ENCODE measurements at places on chromosomes 2 and 18.

- no peak for DNase-seq
Observed at GRCh38 chr18:47150824-47151366, 595 bp upstream of the HDHD2 start.

GRCh38 chr18:37578886-37579513 is 13.4 kb upstream of the CELF4 start:
- no peak for DNase-seq

DNA sequence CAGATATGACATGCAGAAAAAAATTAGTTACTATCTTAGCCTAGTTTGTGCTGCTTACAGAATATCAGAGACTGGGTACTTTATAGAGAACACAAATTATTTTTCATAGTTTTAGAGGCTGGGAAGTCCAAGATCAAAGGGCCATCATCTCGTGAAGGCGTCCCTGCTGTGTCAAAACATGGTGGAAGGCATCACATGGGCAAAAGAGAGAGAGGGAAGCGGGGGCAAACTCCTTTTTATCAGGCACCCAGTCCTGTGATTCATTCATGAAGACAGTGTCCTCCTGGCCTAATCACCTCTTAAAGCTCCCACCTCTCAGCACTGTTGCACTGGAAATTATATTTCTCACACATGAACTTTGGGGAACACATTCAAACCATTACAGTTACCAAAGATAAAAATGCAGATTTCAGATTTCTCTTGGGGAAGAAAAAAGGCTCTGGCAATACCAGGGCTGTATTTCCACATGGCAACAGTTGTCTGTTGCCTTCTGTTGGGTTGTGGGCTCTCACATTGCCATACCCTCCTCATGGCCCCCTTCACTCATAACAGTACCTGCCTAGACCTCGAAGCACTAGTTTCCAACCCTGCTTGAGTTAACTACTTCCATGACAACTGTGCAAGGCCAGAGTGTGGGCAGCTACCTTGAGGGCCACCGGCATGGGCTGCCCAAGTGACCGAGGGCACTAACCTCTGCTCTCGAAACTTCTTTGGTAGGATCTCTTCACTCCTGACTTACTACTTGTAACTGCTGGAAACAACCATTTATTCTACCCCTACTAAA is 2.7 kb upstream of the ACTR3 start:
- no peak for DNase-seq

DNA sequence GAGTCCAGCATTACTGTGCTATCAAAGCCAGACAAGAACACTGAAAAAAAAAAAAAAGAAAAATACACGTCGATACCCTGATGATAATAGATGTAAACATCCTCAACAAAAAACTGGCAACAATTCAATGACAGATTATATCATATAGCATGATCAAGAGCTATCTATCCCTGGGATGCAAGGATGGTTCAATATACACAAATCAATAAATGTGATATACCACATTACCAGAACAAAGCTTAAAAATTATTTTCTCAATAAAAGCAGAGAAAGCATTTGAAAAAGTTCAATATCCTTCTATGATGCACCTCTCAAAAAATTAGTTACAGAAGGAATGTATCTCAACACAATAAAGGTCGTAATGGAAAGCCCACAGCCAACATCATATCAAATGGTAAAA is 332.8 kb upstream of the MMADHC start:
- DNase-seq: no peak

DNA sequence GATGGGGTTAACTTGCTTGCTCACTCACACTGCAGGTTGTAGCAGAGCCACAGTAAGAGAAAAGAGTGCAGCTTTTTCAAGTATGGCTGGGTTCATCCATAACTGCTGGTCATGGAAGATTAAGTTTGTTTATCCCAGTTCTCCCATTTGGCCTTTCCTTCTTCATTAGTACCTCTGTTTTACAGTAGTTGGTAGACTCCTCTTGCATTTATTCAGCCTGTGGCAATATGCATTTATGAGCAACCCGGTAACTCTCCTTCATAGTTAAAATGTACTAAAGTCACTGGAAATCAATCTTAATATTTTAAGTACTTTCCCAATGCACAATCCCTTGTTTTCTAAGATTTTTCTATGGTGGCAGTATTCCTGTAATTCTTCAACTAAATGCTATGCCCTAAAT is 14.0 kb downstream of the FTCDNL1 start:
- DNase-seq: no peak

DNA sequence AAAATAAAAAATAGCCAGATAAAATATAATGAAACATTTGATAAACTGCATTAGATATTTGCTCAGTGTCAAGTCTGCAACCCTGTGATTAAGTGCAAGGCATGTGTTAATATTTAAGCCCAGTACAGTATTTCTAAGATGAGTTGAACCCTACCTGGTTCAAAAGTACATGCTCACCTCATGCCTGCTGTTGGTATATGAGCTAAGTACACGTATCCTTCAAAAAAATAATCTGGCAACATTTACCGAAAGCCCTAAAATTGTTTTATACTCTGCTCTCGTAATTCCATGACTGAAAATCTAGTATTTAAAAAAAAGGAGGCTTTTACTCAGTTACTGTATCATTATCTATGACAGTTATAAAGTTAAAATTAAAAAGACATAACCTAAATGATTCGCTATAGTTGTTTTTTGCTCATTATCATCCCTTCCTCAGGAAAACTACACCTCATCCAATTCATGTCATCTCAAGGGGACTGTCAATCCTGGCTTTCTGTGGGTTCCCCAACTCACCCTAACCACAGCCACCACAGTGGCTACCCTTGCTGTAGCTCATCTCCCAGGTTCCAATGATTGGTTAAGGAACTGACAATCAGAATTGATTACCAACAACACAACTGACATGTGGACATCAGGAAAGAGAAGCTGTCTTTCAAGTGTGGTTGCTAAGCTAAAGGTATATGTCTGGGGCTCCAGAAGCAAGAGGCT is 10.6 kb downstream of the TLK1 start:
- DNase-seq: no peak

GRCh38 chr2:36361396-36361795 is 5.8 kb downstream of the CRIM1 start:
- DNase-seq: no peak

DNA sequence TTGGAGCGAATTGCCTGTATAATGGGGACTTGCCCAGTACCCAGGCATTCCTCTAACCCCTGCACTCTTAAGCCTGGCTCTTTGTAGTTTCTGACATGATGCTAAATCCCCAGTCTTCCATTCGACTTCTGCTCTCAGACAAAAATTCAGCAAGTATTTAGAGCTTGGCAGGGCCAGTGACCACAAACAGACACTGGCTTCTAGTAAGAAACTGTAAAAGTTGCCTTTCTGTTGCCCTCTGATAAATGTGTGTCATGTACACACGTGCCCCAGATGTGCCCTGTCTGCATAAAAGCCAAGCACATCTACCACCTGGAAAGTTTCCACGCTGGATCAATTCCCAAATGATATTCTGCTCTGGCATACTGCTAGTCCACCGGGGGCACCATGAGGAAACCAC is 18.0 kb downstream of the PAX3 start:
- no peak for DNase-seq

DNA sequence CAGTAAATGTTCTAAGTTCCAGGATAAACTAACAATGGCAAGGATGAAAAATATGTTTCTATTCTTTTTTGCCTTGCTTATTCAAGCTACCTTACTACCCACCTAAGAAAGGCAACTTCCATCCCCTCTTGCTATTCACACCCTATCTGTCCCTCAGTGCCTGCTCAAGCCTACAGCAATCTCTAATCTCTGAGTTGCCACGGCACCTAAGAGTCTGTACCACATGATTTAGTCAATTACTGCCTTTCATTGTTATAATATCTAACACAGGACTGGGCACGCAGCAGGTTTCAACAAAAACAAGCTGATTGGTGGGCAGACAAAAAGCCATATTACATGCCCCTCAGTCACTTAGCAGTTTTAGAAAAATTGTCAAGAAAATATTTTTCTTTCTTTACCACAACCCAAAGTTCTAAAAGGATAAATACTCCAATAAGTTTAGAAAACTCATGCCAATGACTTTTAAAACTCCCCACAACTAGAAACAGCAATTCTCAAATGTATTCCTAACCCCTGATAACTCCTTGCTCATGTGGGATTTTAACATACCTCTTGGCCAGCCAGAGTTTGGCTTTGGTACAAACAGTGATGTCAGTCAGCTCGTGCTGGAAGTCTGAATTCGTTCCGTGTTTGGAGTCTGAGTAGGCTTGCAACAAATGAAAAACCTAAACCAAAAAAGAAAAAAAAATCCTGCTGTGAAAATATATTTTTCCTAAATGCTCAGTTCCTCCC is 117.3 kb upstream of the ZFP36L2 start:
- DNase-seq: no peak

GRCh38 chr2:168210216-168210894 is 37.0 kb downstream of the STK39 start:
- DNase-seq: no peak

GRCh38 chr2:11988691-11989353 is 242.4 kb downstream of the LPIN1 start:
- no peak for DNase-seq

DNA sequence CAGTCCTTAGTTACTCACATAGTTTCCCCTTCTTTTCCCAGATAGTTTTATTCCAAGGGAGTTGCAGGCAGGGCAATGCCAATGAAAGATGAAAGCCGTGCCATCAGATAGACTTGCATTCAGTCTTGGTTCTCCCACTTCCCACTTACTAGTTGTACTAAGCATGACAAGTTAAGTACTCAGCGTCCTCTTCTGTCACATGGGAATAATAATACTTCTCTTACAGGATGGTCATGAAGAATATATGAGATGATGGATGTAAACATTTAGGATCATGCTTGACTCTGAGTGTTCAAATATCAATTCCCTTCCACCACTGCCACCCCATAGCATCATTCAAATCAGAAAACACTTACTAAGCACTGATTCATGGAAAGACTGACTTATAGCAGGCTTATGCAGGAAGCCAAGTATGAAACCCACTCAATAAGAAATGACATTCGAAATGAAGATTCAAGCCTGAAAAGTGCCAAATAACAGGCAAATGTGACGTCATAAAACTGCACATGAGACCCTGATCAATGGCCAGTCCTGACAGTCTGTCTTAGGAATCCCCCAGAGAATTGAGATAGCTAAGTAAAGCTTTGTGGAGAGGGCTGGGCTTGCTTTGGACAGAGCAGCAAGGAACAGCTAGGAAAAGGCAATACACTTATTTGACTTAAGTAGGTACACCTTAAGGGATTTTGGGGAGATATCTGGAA is 11.1 kb upstream of the EVA1A start:
- DNase-seq: no peak

- DNase-seq: no peak
Observed at GRCh38 chr18:7172611-7173010, 55.0 kb upstream of the LAMA1 start.

GRCh38 chr2:128458505-128458904 is 139.8 kb upstream of the HS6ST1 start:
- no peak for DNase-seq

GRCh38 chr2:224004105-224004695 is 34.9 kb downstream of the SERPINE2 start:
- DNase-seq: no peak

DNA sequence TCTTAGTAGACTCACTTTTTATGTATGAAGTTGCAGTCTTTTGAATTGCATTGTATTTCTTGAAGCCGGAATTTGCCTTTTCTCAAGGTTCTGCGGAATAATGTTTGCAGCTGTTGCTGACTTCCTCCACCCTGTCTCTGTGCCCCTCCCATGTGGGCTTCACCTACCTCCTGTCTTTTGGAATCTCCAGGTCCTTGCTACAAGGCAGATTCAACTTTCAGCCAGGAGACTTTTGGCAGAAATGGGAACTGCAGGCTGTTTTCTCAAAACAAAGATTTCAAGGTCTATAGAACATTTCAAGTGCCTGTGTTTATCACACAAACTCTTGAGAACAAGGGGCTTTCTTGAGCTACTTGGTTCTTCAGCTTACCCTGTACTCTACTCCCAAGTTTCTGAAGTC is 25.6 kb downstream of the ZNF236 start:
- DNase-seq: no peak

DNA sequence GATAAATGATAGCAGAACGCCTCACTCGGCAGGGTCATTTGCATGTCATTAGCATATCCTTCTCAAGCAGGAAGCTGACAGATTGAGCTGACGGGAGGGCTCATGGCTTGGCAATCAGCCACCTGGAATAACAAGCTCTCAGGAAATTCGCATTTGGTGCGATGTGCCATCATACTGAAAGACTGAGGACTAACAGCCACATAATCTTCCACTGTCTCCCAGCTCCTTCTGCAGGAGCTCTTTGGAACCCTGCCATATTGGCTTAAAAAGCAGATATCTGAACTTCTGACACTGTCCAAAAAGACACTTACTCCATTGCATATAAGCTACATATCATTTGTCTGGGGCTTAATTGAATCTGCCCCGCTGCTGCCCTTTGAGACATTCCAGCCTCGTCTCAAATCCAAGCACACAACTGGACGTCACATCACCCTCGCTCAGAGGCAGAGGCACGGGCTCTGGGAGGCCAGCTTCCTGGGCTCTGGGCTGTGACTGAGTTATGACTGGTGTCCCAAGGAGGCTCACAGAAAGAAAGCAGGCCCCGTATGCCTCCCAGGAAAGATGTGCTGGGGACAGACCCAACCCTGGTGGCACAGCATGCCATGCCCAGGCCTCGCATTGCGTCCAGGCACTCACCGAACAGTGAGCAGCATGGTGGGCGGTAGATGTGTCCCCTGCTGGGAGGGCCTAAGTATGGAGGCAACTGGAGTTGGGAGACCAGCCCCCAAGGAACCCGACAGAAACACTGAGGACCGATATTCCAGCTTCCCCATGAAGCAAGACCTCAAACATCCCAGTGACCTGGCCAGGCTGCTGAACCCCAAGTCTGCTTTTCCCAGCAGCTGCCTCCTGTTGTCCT is 228.0 kb downstream of the ATAD2B start:
- no peak for DNase-seq

- DNase-seq: no peak
Observed at GRCh38 chr18:3652380-3653262, 202.6 kb downstream of the TGIF1 start.

- DNase-seq: no peak
Observed at GRCh38 chr2:209830722-209831465, 59.3 kb downstream of the UNC80 start.

DNA sequence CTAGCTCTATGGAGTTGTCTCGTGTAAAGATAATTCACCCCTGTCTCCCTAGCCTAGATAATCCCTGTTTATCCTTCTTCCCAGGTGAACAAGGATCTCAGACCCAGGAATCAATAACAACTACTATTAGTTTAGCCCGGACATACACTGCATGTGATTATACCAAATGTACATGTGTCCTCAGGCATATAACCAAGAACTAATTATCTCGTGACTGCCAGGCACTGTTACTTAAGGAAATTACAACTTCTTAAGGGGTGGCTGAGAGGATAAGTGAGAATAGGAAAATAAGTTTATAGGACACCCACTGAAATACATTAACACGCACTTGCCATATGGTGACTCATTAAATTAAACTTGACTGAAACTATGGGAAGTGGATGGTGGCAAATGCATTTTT is 126.6 kb downstream of the CNTNAP5 start:
- no peak for DNase-seq

DNA sequence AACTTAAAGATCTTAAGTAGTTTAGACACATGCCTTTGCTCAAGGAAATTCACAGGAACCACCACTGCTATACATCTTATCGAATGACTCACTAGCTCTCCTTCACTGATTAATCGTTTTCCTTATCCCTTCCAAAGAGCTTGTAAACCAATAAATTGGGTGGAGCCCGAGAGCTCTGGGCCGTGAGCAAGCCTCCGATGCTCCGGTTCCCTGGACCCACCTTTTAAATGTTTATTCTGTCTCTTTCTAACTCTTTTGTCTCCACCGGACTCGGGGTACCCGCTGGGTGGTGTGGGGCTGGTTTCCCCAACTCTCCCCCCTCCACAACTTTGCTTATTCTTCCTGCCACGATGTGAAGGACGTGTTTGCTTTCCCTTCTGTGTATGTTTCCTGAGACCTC is 292.9 kb upstream of the TMEFF2 start:
- no peak for DNase-seq

- no peak for DNase-seq
Observed at GRCh38 chr2:149148194-149149006, 109.9 kb downstream of the LYPD6B start.
